Amniotic stem cell (primary cell): ENCODE measurements at places on chromosomes 1 and 21.
A peak's percentile ranks its signal among the peaks of the same experiment; 100 is the strongest.

DNA sequence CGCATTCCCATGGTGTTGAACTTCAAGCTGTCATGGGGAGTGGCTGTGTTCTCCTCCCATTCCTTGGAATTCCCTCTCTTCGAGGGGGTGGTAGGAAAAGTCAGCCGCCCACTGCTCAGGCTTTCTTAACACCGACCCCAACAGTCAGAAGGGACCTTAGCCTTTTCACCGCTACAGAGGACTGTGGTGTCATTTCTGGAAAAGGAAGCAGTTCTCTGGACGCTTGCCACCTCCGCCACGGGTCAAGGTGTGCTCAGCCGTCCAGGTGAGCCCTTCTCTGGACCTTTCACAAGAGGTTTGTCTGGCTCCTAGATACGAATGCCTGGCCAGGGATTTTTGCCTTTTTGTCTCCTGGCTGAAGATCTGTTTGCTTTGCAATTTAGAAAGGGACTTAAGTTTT is 31.8 kb downstream of the CLIC6 start:
- DNase-seq, result no peak

DNA sequence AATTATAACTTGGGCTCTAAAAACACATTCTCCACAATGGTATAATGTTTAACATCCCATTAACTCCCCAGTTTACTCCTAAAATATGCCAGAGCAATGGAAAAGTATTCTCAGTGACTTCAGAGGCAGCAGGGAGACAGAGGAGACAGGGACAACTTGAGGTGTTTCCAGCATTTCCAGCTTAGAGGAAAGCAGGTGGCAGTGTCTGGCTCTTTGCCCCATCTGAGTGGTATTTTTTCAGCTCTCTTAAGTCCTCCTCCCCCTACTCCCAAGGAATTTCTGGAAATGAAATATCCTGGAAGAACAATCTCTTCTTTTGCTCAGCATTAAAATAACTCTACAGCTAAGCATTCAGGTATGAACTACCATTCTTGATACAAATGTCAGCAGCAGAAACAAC is 10.8 kb upstream of the ERMAP start:
- no peak for DNase-seq

GRCh38 chr1:62333441-62333840 is 14.2 kb upstream of the KANK4 start:
- no peak for DNase-seq

DNA sequence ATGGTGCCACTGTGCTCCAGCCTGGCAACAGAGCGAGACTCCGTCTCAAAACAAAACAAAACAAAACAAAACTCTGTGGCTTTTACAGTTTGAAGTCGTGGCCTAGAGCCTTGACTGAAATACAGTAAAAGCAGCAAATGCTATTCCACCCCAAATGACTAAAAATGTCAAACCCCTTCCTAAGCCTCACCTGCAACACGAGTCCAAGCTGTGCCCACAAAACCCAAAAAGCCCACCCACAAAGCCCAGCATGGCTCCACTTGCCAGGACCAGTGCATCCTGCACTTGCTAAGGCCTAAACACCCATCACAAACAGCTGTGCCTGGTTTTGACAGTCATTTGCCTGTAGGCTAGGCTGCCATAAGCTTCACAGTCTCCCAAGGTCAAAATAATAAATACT is 21.3 kb downstream of the VAV3 start:
- no peak for DNase-seq

- DNase-seq, result no peak
Observed at GRCh38 chr21:42312626-42313104, 2.5 kb downstream of the TFF3 start.

GRCh38 chr1:173863224-173864161 is 4.3 kb downstream of the GAS5 start:
- no peak for DNase-seq

DNA sequence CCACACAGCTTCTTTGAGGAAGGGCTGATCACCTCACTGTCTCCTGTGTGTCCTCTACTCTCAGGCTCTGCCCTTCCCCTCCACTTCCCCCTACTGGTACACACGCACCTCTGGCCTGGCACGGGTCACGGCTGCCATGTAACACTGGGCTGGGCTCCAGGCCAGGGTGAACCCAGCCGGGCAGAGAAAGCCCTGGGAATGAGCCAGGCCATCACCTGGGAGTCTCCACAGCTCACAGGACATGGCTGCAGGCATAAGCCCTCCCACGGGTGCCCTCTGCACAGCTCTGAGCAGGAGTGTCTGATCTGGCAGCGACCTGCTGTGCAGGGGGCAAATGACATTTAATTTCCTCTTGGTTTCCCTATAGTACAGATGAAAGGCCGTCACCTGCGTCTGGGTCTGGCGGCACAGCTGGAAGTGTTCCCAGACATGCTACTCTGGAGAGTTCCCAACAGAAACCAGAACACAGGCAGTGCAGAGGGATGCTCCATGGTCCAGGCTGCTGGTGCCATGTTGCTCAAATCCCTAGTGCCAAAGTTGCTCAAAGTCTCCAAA is 61.2 kb downstream of the ERI3 start:
- DNase-seq, result no peak

GRCh38 chr1:22825486-22826189 is 115.0 kb downstream of the EPHB2 start:
- no peak for DNase-seq

- peak; percentile 76 for DNase-seq
Observed at GRCh38 chr1:172906778-172907592, 143.8 kb downstream of the TNFSF18 start.

GRCh38 chr1:204377800-204378668 is 18.3 kb upstream of the PLEKHA6 start:
- no peak for DNase-seq

- no peak for DNase-seq
Observed at GRCh38 chr1:153485863-153486262, 25.4 kb upstream of the S100A7 start.
